ENCODE measurements at places on chromosomes 11 and 22.

DNA sequence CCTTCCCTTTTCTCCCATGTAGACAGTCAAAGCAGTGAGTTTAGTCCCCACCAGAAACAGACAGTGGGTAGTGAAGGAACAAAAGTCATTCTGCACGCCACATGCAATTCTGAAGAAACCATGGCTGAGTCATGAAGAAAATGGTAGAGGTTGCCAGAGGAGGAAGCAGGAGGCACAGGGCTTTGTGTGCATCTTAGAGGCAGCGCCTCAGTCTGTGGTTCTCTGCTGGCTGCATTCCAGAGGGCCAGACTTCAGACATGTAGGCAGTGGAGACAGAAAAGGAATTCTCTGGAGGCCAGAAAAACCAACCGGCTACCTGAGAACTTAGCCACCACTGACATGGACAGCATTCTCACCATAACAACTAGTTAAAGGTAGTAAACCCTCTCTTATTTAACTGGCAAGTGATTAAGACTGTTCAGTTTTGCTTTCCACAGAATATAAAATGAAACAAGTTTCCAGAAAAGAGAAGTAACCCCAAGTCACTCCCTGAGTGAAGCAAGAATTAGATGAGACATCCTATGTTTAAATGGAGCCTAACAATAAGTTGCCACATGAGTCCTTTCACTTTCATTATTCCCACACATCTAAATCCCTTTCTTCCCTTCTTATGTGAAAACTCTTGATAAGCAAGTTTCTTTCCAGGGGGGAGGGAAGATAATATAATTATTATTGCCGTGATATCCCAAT lies 556.1 kb downstream of the SOX6 start:
- DNase-seq: peak; percentile 52
- H3K4me1 ChIP-seq: peaks cover 5% of the 10 kb centered on the region
- no peaks in the 10 kb centered on the region for H3K36me3 ChIP-seq
- peak overlapping the region; percentile 1 for H3K27ac ChIP-seq
- no peak overlapping the region for H3K4me3 ChIP-seq
- no peaks in the 10 kb centered on the region for H3K27me3 ChIP-seq

- H3K27ac ChIP-seq: no peak overlapping the region
- peaks cover 8% of the 10 kb centered on the region for H3K4me1 ChIP-seq
- H3K27me3 ChIP-seq: peaks cover 36% of the 10 kb centered on the region
- H3K36me3 ChIP-seq: no peaks in the 10 kb centered on the region
These were observed 657 bp downstream of the ELMOD1 start for GRCh38 chr11:107591378-107592230.

DNA sequence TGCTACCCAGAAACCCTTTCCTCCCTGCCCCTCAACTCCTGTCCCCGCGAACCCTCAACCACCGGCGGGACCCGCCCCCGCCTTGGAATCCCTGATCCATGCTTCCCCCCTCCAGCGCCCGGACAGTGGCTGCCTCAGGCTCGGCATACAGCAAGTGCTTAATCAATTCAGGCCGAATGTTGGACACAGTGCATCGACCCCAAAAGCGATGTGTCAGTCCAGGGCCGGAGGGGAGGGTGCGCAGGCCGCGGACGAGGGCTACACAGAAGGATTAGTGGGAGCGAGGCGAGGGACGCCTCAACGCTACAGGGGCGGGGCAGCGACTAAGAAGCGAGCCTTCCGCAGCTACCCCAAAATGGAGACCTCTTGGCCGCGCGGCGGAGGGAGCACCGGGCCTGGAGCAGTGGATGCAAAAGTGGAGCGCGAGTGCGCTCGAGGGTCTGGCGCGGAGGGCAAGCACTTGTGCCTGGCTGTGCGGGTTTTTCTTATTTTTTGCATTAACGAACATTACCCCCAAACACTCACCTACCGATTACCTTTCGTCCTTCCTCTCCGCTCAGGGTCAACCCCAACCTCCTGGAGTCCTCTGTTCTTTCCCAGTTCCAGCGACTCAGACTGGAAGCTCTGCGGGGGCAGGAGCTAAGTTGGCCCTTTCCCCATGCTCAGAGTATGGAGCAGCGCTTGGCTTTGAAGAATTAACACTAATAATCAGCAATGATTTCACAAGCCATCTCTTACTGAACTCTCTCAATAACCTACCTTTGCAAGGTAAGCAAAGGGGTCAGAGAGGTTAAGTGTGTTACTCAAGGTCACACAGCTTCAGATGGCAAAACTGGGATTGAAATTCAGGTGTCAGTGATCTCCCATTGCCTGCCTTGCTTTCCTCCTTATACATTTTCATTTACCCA lies 30.0 kb upstream of the WNT11 start:
- peak overlapping the region; percentile 91 for H3K4me3 ChIP-seq
- peak; percentile 43 for DNase-seq
- no peak overlapping the region for H3K27ac ChIP-seq

- no peak for DNase-seq
- H3K27me3 ChIP-seq: no peaks in the 10 kb centered on the region
- H3K27ac ChIP-seq: no peak overlapping the region
- no peak overlapping the region for H3K4me3 ChIP-seq
- no peaks in the 10 kb centered on the region for H3K4me1 ChIP-seq
- H3K36me3 ChIP-seq: no peaks in the 10 kb centered on the region
These were observed 9.7 kb upstream of the TFIP11 start for GRCh38 chr22:26522012-26522411.

Measured in trophoblast cell (in vitro differentiated cells and primary cell).